ENCODE measurements at places on chromosomes 1 and 21.

- DNase-seq = no peak
Measured at GRCh38 chr1:116852367-116852766, 57.3 kb upstream of the PTGFRN start.

DNA sequence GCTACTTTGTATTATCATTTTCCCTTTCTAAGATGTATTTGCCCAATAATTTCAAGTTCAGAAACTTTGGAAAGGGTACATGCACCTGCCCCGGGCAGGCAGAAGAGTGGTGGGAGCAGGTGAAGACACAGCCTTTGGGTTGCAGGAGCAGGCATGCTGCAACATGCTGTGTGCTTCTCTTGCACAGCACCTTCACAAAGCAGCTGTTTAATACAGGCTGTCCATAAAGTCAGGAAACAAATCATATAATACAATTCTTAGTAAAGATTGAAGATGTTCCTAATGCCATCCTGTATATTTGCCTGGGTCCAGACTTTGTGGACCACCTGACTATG lies 182.9 kb downstream of the ZNF281 start:
- DNase-seq = no peak

GRCh38 chr1:107950464-107950863 lies 14.5 kb downstream of the VAV3 start:
- no peak for DNase-seq

DNA sequence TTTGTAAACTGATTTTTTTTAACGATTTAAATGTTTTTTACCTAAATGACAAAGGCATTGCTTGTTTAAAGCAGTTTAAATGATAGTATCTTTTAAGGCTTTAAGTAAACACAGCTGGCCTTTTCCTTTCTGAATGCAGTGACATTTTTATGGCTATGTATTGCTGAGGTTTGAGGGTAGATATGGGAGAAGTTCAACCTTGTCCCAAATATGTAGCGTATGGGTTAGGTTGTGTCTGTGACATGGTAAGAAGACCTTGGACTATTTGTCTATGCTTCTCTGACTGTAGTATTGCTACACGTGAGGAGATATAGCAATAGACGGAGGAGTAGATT lies 32.5 kb downstream of the PKNOX1 start:
- DNase-seq = no peak

Data from CD4-positive, alpha-beta T cell treated with Interleukin-17A for 4 hours (primary cell).